PC-3 (cell line): ENCODE measurements at places on chromosomes 16 and 17. TPM values are rescaled to one million over a fixed set of nuclear protein-coding genes. Genes with fewer than 3 reads are reported as not detected.

The RRAD gene
- total RNA-seq = 1.2 and 2.8 TPM in 2 replicates

The CHST5 gene
- total RNA-seq = 0.29 TPM in 1 of 2 replicates, not detected in the other

The SLC12A3 gene
- not detected in 2 replicates for total RNA-seq

The BTBD17 gene
- not detected in 2 replicates for total RNA-seq

The ATP1B2 gene
- total RNA-seq = not detected in 2 replicates

The GLP2R gene
- 0.06 and 0.22 TPM in 2 replicates for total RNA-seq

The CACNG1 gene
- total RNA-seq = not detected in 2 replicates

The MYCBPAP gene
- 0.29 and 1.9 TPM in 2 replicates for total RNA-seq

The HS3ST3B1 gene
- 0.33 and 0.52 TPM in 2 replicates for total RNA-seq

The CHD9NB gene
- 0.40 TPM in 1 of 2 replicates, not detected in the other for total RNA-seq

The HES7 gene
- 2.9 TPM in 1 of 2 replicates, not detected in the other for total RNA-seq

The OR1A1 gene
- total RNA-seq = not detected in 2 replicates

The FADS6 gene
- total RNA-seq = not detected in 2 replicates

The HIGD1B gene
- total RNA-seq = not detected in 2 replicates

The CIBAR2 gene
- not detected in 2 replicates for total RNA-seq

The TP53TG3F gene
- total RNA-seq = not detected in 2 replicates
